ENCODE measurements at places on chromosomes 3 and 15.

DNA sequence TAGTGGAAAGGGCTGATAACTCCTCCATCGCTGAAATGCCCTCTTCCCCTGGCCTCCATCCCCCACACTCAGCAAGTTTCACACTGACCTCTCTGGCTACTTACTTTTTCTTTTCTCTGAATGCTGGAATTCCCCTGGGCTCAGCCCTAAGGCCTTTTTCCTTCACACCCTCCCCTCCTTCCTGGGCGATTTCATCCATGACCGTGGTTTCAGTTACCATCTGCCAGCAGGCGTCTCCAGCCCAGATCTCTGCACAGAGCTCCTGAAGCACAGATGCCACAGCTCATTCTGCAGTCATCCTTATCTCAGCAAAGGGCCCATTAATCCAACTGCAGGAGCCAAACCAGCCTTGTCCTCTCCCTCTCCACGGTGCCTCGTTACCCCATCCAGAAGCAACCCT is 114.0 kb downstream of the RFTN1 start:
- no peak for DNase-seq

DNA sequence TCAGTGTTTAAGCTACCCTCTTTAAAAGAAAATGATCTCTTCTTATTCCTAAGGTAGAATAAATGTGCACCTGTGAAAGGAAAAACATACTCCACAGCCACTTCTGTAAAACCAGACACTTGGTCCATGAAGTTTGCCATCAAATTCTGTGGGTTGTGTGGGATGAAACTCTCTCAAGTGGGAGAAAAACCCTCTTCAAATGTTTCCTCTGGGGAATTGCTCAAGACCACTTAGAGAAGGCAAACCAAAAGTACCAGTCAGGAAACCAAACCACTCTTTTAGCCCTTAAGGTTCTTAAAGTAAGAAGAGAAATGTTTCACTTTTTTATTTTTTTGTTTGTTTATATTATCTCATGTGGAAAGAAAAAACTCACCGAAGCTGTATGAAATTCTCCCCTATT is 1.2 kb downstream of the COL8A1 start:
- DNase-seq, result no peak

- no peak for DNase-seq
These were observed 888.9 kb downstream of the SQOR start for GRCh38 chr15:46523701-46524100.

GRCh38 chr3:177281292-177282118 is 84.2 kb upstream of the TBL1XR1 start:
- DNase-seq, result no peak

DNA sequence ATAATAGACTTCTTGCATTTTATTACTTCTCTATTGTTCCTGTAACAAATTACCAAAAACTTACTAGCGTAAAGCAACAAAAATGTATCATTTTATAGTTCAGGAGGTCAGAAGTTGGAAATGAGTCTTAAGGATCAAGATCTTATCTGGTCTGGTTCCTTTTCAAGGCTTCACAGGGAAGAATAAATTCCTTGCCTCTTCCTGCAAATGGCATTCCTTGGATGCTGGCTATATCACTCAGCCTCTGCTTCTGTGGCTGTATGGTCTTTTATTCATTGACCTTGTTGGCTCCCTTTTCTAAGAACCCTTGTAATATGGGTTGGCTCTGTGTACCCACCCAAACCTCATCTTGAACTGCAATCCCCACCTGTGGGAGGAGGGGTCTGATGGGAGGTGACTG is 478.4 kb upstream of the THBS1 start:
- DNase-seq, result no peak

DNA sequence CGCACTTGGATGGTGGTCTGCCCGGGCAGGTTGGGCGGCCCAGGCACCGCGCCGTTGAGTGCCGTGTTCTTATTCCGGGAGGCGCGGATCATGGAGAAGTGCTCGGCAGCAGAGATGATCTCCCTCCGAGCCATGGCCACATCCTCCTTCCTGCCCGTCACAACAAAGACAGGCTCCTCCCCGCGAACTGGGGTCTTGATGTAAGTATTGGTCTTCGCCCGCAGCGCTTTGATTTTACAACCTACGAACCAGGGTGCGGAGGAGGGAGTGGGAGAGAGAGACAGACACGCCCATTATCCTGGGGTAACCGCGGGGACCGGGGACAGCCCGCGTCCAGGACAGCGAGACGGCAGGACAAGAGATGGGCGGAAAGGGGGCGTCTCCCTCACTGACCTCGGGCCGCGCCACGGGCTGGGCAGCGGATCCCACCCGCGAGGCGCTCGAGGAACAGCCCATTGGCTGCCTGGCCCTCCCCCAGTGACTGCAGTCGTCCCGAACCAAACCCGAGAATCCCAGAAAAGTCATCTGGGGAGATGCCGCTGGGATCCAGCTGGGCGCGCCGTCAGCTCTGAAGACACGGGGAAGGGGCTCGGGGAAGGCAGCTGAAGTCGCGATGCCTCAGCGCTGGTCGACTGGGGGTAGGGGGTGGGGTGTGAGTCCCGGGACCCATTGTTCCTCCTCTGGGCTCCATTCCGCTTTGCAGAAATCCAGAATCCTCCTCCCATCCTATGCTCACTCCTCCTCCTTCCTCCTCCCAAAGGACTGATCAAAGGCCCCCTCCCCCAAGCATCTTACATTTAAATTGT is 1.2 kb downstream of the MEX3B start:
- peak; percentile 69 for DNase-seq

- DNase-seq, result no peak
These were observed 128.8 kb downstream of the SV2B start for GRCh38 chr15:91228890-91229289.

- no peak for DNase-seq
These were observed 16.7 kb downstream of the HCN4 start for GRCh38 chr15:73352082-73352481.

DNA sequence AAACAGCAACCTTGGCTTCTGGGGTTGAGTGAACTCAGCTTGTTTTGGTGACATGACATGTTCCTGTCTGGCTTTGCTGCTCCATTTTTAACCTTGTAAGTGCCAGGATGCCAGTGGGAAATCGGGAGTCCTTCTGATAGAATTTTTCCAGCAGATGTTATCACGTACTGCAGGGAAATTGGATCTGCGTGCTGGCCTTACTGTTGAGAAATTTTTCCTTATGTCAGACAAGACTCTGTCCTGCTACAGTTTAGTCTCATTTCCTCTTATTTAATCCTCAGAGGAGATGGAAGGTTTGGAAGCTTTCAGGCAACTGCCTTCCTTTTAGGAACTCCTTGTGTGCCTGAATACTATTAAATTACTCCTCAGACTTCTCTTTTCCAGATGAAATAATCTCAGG is 80.6 kb downstream of the PGPEP1L start:
- no peak for DNase-seq

DNA sequence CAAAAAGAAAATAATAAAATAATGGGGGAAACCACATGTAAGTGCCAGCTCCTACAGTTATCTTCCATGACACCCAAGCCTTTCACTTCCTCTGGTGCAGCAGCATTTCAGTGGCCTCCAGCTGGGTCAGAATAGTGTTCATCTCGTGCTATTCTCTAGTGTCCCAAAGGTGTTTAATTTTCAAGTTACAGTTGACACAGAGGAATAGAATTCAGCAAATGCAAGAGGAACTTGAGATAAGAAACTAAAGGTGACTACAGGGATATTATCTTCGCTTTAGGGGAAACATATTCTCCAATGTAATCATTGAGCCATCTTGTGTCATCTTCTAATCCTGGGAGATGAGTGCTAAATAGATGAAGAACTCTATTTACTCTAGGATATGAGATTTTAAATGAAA is 212.8 kb downstream of the EPHA3 start:
- DNase-seq, result no peak

DNA sequence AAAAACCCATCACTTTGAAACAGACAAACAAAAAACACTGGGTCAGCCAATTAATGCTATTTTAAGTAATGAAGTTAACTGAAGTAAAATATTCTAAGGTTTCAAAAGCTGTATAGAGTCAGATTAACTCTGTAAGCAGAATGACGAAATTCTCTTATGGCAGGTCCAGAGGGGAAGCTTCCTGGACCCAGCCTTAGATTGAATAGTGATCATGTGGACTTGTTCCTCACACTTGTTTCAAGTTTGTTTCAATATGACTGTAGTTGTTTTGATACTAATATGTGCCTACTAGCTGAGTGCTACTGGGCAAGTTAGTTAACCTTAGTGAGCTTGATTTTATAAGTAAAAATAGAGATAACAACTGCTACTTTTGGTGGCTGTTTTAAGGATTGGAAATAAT is 32.6 kb downstream of the PLS1 start:
- no peak for DNase-seq

GRCh38 chr3:42805141-42805821 is 991 bp upstream of the HIGD1A start:
- no peak for DNase-seq

- DNase-seq, result no peak
These were observed 414.9 kb downstream of the RBMS3 start for GRCh38 chr3:29695643-29696198.

GRCh38 chr15:60083318-60083717 is 79.2 kb downstream of the FOXB1 start:
- no peak for DNase-seq

GRCh38 chr3:20254268-20255117 is 68.5 kb upstream of the SGO1 start:
- no peak for DNase-seq

DNA sequence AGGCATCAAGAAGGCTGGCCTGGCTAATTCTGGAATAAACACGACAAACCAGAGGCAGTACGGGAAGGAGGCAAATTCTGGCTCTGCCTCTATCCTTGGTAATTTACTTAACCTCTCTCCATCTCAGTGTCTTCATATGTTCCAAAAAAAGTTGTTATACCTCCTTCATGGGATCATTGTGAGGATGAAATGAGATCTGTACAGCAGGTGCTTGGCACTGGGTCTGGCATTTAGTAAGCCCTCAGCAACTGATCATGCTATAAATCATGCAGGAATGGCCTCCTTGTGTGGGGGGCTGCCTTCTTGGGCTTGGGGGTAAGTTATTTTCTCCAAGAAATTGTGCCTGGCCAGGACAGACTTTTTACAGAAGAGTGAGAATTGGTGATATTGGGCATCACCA is 38.3 kb upstream of the TRA2B start:
- DNase-seq, result no peak

- no peak for DNase-seq
These were observed 3.2 kb upstream of the SLC9A9 start for GRCh38 chr3:143851331-143852017.

DNA sequence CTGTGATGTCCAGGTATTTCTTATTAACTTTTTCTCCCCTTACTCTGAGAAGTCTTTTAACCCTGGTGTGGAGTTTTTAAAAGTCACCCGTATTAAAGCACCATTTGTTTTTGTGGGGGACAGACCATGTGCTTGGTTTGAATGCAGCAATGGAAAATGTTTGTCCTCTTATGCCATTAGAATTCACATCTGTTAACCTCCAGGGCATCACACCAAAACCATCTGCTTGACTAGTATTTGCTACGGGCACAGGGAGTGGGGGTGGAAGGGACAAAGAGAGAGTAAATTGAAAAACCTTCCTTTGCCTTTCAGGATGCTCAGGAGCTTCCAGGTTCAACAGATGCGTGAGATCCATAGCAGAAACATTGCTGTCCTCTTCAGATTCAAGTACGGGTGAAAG is 61.4 kb upstream of the GOLGA8B start:
- DNase-seq, result no peak

GRCh38 chr15:54839379-54839778 is 357.4 kb downstream of the RSL24D1 start:
- DNase-seq, result no peak

- DNase-seq, result no peak
These were observed 8.4 kb upstream of the CCDC54 start for GRCh38 chr3:107368654-107369398.

DNA sequence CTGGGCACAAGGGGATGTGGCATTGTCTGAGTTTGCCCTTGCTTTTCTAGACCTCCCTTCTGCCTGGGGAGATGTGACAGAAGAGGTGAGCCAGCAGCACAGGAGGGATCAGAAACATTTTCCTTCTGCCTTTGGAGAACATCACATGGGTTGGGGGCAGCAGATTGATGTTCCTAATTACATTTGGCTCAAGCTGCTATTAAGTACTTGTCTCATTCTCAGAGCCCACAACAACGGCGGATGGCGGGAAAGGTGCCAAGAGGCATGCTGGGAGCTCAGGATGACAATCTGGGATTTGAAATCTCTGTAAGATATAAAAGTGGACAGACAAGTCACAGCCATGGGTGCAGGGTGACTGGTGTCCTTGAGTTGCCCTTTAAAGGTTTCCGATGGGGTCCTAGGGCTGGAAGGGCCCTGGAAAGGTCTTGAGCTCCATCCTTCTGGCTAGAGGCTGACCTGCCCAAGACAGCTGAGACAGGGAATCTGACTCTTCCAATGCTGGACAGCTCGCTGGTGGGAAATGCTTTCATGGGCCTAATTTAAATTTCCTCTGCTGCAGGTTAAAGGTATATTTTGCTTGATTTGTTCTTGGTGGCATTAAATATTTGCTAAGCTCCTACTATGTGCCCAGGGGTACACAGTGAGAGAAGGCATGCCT is 2.4 kb upstream of the CORO2B start:
- DNase-seq, result no peak

- DNase-seq, result peak; percentile 17
These were observed 116.3 kb downstream of the CLSTN2 start for GRCh38 chr3:140051019-140051957.

DNA sequence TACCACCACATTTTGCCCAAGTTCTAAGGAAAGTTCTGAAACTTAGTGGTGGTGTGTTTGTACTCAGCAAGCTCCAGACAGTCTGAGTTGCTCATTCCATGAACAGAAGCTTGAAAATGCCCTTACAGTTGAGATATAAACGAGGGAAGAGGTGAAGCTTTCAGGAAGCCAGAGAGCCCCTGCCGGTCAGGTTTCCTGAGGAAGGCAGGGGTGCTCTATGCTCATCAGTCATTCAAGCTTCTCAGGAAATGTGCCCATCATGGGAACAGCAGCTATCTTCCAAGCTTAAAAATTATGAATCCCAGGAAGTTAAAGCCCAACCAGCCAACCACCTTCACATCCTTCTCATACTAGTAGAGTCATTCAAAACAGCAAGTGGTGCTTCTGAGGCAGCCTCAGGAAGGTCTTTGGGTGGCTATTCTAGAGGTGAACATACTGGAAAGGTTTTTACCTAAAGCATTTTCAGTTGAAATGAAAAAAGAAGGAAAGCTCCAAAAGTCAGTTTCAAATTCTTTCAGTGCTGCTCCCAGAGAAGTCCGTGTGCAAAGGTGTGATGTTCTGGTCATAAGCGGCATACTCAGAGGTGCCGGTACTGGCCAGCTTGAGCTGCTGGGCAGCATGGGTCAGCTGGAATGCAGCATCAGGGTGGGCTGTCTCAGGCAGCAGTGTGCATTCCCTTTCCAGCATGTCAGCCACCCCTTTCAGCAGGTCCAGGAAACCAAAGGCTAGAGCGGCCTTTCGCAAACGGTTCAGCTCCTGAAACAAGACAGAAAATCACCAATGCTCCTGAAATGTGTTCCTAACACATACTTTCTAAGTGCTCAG is 31.8 kb downstream of the INTS14 start:
- DNase-seq, result no peak

GRCh38 chr3:105647047-105647446 is 221.8 kb downstream of the CBLB start:
- no peak for DNase-seq

All from amygdala (tissue), 56 donors.